ENCODE measurements at places on chromosomes 6 and 20.

GRCh38 chr20:23568320-23568970 lies at the start of gene CST9L:
TSS of gene CST9L (minus strand) at chr20:23568484. CDS start at chr20:23568450, 34 bp downstream.
- DNase-seq = no peak

- DNase-seq = peak; percentile 90
Observed at GRCh38 chr6:148508401-148509041, 165.9 kb downstream of the SASH1 start.

- DNase-seq = no peak
Observed at GRCh38 chr6:15020119-15020770, 225.6 kb upstream of the JARID2 start.

- DNase-seq = no peak
Observed at GRCh38 chr6:55868176-55868575, 7.2 kb downstream of the BMP5 start.

- DNase-seq = no peak
Observed at GRCh38 chr20:64166721-64167615, 2.7 kb downstream of the MYT1 start.

DNA sequence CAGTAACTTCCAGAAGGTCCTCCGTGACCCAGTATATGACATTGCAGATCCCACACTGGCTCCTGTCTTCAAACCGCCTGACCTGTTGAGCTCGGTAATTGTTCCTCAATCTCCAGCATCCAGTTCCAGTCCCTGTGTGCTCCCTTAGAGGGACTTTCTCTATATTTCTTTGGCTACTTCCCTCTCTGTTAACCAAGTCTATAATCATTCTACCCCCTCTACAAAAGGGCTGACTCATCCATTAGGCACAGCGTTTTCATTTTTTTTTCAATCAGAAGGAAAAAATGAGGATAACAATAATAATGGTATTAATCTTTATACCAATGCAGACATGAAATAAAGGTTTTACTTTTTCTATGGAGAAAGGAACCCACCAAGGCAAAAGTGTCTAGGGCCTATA lies 69.3 kb downstream of the FAM229B start:
- no peak for DNase-seq

GRCh38 chr6:6315660-6316059 lies 4.8 kb downstream of the F13A1 start:
- peak; percentile 52 for DNase-seq

DNA sequence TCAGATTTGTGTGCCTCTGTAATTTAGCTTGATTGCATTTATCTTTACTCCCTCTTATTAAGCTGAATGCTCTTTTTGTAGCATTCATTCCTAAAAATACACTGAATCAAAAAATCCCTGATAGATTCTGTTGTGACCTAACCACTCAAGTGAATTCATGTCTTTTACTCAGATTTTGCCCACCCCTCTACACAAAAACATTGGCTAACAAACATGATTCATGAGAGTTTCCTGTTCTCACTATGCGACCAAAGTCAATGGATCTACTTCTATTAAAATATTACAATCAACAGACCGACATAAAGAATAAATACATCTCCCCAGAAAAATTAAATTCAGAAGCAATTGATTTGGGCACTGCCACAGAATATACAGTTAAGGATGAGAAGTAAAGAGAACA lies 99.5 kb upstream of the THEMIS start:
- no peak for DNase-seq

DNA sequence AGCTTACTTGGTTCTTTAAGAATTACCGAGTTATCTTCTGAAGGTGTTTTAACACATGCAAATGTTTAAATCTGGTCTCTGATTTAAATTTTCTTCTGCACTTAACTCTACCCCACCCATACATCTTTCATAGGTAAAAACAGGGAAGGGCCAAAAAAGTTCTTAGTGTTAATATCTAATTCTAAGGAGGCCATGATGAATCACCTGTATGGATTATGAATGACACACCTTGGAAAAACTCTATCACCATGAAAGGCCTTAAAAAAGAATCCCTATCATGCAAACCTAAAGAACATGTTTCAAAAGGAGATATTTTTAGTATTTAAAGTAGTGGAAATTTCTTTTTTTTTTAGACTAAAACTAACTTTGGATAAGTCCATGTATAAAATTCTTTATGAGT lies 54.7 kb downstream of the SLX4IP start:
- DNase-seq = no peak

DNA sequence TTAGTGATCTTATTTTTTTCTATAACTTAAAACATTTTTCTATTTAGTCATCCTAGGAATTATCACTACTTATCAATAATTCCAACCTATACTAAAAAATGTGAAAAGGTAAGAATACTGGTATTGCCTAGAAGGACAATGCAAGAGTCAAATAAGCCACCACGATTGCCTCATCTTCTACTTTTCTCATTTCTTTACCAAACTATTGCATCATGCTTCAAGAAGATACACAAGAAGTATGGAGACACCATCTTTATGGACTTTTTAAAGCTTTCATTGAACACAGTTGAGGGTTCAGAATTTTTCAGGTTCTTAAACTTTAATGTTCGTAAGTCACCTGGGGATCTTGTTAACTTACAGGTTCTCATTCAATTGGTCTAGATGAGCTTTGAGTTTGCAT lies 25.9 kb downstream of the ELOVL2 start:
- DNase-seq = no peak

- DNase-seq = no peak
Observed at GRCh38 chr20:17287503-17287902, 60.7 kb downstream of the PCSK2 start.

GRCh38 chr20:44579313-44580081 lies 2.9 kb upstream of the PKIG start:
- DNase-seq = no peak

DNA sequence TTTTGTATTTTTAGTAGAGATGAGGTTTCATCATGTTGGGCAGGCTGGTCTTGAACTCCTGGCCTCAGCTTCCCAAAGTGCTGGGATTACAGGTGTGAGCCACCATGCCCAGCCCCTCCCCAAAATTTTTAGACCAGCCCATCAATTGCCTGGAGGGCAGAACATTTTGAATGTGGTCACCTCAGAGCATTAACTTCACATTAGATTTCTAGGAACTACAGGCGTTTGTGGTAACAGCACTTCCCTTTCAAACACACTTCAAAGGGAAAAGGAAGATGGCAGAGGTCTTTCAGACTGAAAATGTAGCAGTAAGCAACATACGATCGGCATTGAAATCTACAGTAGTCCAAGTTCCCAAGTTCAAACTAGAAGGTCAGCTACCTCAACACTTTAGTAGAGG lies 12.3 kb upstream of the SLA2 start:
- DNase-seq = no peak

GRCh38 chr6:42448391-42448790 lies 3.3 kb downstream of the TRERF1 start:
- no peak for DNase-seq

DNA sequence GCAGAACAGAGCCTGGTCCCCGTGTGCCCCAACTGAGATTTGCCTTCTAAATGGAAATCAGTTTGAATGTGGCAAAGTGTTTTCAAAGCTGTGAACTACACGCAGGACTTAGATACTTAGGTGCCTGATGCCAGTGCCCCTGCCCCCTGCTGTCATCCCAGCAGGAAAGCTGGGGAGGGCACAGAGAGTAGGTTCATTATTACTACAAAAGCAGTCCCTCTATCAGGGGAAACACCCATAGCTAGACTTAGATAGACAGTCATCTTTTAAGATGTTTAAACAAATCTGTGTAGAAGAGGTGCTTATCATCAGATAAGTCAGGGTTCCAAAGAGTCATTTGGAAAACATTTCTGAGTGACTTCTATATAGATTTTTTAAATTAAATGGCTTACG lies 155.0 kb upstream of the SNX9 start:
- no peak for DNase-seq

DNA sequence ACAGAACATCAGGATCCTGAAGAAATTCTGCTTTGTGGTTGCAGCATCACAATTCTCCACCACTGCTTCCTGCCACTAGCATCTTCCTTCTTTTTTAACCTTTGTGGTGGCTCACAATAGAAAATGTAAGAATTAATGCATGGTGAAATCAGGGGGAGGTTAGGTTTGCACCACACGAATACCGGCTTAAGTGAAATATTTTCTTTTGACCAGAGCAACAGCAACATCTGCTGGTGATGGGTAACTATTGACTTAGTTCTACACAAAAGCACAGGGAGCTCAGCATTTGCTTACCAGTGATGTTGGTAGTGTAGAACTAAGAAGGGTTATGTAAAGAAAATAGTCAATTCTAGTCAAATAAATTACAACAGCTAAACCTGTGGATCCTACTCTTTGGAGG lies 280.5 kb downstream of the SYNE1 start:
- DNase-seq = peak; percentile 34

GRCh38 chr6:7086488-7086887 lies 21.3 kb upstream of the RREB1 start:
- DNase-seq = peak; percentile 53

DNA sequence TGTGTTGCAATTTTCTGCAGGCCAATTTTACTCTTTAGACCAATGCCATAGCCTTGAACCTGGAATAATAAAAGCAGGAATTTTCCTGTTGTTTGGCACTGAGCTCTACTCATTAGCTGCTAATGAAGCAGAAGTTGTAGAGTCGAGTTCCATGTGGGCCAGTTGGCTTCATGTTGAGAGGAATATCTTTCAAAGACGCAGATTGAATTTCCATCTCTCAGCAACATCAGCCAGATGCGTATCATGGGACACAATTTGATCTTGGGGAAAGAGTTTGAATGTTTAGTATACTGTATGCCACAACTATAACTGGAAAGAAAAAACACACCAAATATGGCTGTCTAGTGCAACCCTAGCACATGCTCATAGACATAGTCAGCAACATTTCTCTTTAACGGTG lies 259.6 kb downstream of the BCKDHB start:
- no peak for DNase-seq

- peak; percentile 20 for DNase-seq
Observed at GRCh38 chr20:62186887-62187866, 4.3 kb downstream of the MTG2 start.

- no peak for DNase-seq
Observed at GRCh38 chr6:5930143-5930770, 76.5 kb downstream of the NRN1 start.

- DNase-seq = peak; percentile 83
Observed at GRCh38 chr6:28218312-28219248, 6.5 kb upstream of the ZSCAN9 start.

DNA sequence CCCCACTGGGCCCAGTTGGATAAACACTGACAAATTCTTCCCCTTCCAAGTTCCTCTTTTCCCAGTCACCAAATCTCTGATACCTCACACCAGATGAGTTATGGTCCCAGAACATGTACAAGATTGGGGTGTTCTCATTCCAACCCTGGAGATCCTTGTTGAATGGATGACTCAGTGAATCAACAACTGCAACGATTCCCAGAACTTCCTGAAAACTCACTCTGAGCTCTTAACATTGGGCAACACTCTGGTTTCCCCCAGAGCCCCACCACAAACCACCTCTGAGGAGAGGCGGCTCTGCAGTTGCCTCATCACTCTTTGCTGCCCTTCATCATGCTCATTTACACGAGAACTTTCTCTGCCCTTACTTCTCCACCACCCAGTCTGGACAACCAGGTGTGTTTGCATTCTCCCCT lies 115.2 kb downstream of the MRPL14 start:
- DNase-seq = peak; percentile 100

- no peak for DNase-seq
Observed at GRCh38 chr6:33927112-33927511, 123.3 kb upstream of the MLN start.

DNA sequence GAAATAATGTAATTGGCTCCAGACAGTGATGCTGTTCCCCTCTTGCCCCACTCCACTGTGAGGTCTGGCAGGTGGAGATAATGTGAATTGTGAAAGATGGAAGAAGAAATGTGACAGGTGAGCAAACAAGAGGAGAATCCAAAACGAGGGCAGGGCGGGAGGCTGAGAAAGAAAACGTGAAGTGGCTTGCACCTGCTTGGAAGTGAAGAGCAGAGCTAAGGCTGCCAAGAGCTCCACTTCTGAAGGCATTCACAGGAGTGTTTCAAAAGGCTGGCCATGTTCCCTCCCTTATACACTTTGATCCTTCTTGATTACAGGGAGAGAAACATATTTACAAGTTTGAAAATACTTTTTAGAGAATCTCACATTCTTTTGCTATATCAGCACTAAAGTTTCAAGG lies 359.4 kb downstream of the EPHA7 start:
- no peak for DNase-seq

GRCh38 chr20:64238115-64238825 lies 17.3 kb upstream of the PCMTD2 start:
- DNase-seq = no peak

All from fibroblast of skin of scalp (primary cell).